ENCODE measurements at places on chromosomes 16 and 17. TPM values are rescaled to one million over a fixed set of nuclear protein-coding genes. Genes with fewer than 3 reads are reported as not detected.

- DNase-seq = no peak
Measured at GRCh38 chr17:41943492-41943891, 13.1 kb downstream of the ODAD4 start.

DNA sequence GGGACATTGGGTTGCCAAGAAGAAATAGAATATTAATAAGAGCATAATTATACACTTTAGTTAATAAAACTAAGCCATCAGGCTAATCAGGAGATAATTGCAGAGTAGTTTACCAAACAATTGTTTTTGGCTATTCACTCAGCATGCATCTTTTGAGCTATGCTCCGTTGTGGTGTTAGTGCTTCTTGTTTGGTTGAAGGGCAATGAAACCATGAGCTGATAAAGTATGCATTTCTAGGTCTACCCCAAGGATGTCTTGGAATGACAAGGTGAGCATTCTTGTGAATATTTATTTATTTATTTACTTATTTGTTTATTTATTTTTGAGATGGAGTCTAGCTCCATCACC is 6.4 kb downstream of the HLF start:
- no peak for DNase-seq

- no peak for DNase-seq
Measured at GRCh38 chr16:4697848-4698291, 4.5 kb downstream of the NUDT16L1 start.

- peak; percentile 74 for DNase-seq
Measured at GRCh38 chr17:57440522-57441269, 184.4 kb downstream of the MSI2 start.

GRCh38 chr17:28717578-28718332 is at the start of gene RAB34:
TSS of gene RAB34 (minus strand) at chr17:28717868. CDS start at chr17:28717266, 602 bp downstream.
- DNase-seq = peak; percentile 68

DNA sequence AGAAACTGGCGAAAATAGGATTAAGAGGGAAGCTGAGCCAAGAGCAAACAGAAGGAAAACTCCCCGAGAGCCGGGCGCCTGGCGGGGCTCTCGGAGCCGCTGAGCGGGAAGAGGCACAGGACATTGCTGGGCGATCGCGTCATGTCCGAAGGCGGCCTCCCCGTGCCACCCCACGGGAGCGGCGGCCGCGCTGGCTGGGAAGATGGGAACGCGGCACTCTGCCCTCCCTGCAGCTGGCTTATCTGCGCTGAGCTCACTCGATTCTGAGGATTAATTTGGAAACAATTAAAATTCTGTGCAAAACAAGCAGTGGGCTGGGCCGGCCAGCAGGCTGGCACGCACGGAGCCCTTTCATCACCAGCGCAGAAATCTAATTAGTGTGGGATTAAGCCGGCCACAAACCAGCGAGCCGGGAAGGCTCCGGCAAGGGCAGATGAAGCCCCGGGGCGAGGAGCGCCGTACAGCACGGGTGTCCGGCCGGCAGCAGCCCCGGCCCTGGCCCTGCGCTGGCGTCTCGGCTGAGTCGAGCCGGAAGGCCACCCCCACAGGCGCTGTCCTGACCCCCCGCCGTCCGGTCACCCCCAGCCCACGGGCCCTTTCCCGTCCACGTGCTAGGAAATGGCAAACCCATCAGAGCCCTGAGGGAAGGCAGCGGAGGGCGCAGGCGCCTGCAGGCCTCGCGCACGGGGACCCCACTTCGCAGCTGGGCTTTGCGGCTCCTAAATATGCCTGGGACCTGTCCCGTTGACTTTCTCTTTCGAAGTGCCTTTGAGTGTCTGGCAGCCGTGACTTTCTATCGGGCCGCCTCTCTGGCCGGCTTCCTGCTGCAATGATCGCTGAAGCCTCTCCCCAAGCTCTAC is 37.9 kb downstream of the SOX8 start:
- peak; percentile 60 for DNase-seq

GRCh38 chr17:50697062-50697461 is 10.7 kb downstream of the ANKRD40 start:
- no peak for DNase-seq

- DNase-seq = no peak
Measured at GRCh38 chr16:60123392-60124023, 1389.4 kb upstream of the GOT2 start.

DNA sequence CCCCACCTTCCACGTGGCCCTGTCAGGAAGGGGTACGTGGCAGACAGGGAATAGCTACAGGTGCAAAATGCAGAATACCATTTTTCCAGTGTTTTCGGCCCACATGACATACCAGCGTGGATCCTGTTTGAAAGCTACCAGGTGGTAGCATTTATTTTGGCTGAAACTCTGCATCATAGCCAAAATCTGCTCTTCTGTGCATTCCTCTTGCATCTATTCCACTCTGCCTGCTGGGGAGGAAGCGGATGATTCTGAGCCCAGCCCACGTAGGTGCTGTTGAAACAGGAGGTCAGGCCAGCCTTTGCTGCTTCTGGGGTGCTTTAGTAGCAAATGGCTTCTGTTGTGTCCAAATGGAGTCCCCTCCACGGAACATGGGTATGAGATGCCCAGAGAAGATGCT is 670.9 kb upstream of the EEF2KMT start:
- DNase-seq = no peak

DNA sequence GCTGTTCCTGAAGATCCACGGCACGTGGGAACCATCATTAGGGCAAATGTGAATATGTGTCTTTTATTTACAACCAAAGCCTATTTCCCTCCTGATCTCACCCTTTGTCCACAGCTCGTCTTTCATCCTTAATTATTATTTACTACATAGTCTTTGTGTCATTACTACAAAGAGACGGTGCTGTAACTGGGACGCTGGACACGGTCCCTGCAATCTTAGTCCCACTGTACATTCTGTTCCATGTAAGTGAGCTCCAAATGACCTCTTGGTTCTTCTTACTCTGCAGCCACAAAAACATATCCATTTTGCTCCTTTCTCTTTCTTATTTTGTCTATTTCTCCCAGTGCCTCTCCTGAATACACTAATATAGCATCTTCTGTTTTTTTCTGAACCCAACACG is 12.7 kb upstream of the KRT23 start:
- DNase-seq = no peak

GRCh38 chr17:78159575-78160158 is 8.7 kb upstream of the SYNGR2 start:
- no peak for DNase-seq

DNA sequence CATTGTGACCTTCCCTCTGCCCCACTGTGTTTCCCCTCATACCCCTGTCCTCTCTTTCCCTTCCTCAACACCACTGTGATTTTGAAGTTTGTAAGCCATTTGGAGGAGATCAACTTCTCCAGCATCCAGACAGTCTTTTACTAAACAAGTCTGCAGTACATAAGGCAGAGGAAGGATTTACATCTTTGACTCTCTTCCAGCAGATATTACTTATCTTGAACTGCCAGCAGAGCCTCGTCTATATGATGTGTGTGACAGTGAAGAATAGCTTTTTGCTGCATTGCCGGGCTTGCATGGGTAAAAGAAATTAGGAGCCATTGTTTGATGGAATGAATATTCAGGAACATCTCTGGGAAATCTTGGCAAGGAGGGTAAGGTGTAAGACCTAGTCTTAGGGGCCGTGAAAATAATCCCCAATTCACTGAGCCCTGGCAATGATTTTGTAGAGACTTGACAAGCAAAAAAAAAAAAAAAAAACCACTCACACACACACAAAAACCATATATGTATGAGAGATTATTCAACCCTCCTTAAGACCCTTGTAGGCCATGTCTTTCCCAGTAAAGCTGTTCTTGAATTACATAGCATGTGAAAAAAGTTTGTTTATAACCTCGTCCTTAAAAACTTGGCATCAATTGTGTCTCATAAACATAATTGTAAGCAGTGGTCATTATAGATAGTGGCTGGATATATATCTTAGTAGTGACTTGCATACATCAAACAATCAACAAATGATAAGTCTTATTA is 903.9 kb downstream of the CDH11 start:
- DNase-seq = no peak

GRCh38 chr16:87534751-87535150 is 41.9 kb upstream of the ZCCHC14 start:
- DNase-seq = no peak

GRCh38 chr16:53666786-53667415 is 36.8 kb downstream of the RPGRIP1L start:
- no peak for DNase-seq

DNA sequence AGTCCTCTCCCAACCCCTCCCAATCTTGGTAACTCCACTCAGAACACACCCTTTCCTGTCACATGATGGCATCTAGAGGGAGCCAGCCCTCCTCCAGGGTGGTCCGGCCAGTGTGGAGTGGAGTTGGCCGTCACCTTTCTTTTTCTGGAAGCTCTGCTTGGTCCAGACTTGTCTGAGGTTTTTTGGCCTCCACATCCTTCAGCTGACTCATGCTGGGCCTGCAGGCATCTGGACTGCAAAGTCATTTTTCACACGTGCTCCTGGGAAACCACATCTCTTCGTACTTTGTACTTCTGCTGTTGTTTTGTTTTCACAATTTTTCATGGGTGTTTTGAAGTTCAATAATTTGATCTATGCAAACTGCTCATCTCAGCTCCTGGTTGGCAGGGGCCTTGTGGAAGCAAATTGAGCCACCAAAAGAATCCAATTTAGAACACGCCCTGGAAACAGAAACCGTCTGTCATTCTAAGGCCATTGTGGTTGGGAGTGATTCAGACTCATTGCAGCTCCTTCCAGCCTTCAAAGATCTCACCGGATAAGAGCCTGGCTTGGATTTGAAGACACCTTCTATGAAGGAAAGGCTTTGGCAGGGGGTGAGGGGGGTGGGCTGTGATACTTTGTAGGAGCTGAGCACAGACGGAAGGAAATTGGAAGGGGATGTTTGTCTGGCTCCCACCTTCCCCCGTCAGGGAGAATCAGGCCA is 42.4 kb upstream of the NF1 start:
- DNase-seq = peak; percentile 96

GRCh38 chr17:75684924-75685323 is 17.8 kb downstream of the SAP30BP start:
- DNase-seq = peak; percentile 77

GRCh38 chr16:58047557-58048348 is 22.2 kb downstream of the MMP15 start:
- DNase-seq = no peak

DNA sequence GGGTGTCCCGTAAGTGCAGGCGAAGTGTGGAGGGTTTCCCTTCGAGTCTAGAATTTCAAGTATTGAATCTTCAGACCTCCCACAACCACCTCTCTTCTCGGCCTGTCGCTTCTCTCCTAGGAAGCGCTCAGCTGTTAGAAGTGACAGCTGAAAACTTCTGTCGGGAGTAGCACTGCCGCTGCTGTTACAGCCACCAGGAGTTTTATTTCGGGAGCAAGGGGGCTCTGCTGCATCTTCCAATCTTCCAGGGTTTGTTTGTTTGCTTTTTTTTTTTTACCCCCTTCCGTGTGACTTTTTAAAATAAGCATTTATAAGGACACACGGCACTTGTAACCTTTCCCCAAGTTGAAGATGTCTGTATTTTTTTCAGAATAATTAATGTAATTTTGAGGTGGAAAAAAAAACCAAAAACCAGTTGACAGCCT is 767 bp downstream of the RPS6KB1 start:
- DNase-seq = peak; percentile 29

DNA sequence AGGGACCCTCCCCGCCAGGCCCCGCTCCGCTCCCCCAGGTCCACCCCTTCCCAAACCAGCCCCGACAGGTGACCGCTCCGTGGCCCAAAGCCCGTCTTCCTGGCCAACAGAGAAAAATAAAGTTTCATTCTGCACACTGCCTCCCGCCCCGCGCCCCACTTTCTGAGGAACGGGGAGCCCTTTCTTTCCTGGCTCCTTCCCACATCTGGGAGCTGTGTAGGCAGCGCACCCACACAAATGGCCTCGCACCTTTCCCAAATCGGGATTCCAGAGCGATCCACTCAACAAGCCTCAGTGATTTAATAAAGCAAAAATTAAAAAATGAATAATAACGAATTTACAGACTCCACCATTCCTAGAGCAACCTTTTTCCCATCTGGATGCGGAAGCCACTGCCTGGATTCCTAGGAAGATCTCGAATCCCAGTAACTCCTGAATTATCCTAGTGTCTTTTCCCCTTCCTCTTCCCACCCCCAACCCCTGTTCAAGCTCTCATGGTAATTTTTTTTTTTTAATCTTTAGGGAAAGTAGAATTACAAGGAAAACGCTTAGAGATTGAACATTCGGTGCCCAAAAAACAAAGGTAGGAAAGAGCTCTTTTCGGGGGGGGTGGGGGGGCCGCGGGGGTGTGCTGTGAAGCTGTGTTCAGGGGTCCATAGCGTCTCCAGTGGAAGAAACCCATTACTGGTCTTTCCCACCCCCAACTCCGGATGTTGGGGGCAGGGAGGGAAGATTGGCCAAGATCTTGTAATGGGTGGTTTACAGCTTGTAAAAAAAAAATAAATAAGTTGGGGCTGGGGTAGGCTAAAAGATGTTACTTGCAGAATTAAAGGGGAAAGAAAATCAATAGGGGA is 1.6 kb downstream of the IGF2BP1 start:
- DNase-seq = peak; percentile 58

DNA sequence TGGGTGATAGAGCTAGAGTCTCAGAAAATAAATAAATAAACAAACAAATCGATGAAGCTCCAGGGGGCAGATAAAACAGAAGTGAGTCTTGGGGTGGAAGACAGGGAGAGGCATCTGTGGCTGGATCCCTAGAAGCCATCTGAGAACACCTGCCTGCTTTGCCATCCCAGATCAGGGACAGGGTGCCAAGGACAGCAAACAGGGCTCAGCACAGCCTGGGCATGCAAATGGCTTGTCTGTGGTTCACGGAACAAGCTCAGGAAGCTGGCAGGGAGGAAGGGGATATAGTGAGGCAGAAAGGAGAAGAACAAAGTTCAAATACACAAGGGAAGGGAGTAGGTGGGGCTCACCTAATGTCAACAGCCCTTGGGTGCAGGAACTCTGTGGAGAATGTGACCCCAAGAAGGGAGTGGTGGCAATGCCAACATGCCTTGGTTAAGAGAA is 27.5 kb downstream of the TRIM25 start:
- no peak for DNase-seq

GRCh38 chr17:18988546-18989173 is 15.9 kb downstream of the FAM83G start:
- DNase-seq = peak; percentile 67

GRCh38 chr17:13616031-13616430 is 14.3 kb upstream of the HS3ST3A1 start:
- DNase-seq = no peak

GRCh38 chr17:59829217-59830006 is 63.3 kb downstream of the TUBD1 start:
- peak; percentile 100 for DNase-seq

The ELMO3 gene
- 0.48 TPM for total RNA-seq

The PSKH1 gene
- total RNA-seq = 3.5 TPM

The MRPL38 gene
- total RNA-seq = 55.1 TPM

The CACNG1 gene
- total RNA-seq = not detected

The TBC1D26 gene
- not detected for total RNA-seq

The TEKT5 gene
- not detected for total RNA-seq

The HOXB4 gene
- total RNA-seq = 6.3 TPM

The G6PC1 gene
- not detected for total RNA-seq

The CCL4L2 gene
- total RNA-seq = not detected

The WFDC1 gene
- not detected for total RNA-seq

The CDRT15L2 gene
- total RNA-seq = not detected

The RRAD gene
- 2.8 TPM for total RNA-seq

All from A172 (cell line).